ENCODE measurements at places on chromosomes 12 and 14.

DNA sequence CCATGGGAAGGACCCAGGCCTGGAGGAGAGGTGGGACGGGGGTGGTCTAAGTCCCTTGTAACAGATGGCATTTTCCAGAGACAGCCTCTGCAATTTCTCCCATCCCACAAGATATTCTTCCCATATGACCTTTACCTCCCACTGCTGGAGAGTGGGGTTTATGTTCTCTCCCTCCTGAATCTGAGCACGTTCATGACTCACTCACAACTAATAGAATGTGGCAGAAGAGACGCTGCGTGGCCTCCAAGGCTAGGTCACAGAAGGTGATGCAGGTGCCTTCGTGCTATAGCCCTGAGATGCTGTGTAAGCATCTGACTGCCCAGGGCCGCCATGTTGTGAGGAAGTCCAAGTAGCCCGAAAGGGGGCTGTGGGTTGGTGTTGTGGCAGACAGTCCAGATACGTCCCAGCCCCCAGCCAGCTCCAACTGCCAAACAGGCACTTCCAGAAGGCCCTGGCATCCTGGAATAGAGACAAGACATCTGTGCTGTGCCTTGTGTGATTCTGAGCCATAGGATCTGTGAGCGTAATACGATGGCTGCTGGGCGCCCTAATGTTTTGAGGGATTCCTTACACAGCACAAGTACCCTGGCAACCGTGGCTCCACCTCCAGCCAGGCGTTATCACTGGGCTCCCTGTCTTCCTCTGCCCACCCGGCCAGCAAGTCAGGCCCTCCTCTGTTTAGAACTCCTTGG lies 56.1 kb upstream of the NCOR2 start:
- no peak for DNase-seq

- DNase-seq: no peak
Observed at GRCh38 chr14:105019861-105020814, 745 bp downstream of the CDCA4 start.

DNA sequence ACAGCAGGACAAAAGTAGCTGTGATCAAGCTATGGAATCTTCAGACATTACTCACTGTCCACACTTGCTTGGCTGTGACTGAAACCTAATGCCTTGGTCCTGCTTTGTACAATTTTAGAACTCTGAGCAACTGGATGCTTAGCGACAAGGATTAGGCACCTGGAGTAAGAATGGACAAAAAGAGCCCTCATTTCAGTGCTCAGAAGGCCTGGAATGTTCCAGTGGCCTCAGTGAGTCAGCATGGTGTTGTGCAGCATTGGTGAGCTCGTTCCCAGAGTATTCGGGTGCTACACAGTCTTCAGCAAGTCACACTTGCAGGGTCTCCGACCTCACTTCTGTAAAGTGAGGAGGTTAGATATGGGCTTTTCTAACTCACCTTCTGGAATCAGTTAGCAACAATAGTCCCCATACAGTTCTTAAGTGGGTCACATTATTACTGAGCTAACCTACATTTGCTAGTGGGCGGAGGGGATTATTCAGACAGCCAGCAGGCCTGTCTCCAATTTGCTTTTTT lies 108.0 kb upstream of the MDM1 start:
- no peak for DNase-seq

DNA sequence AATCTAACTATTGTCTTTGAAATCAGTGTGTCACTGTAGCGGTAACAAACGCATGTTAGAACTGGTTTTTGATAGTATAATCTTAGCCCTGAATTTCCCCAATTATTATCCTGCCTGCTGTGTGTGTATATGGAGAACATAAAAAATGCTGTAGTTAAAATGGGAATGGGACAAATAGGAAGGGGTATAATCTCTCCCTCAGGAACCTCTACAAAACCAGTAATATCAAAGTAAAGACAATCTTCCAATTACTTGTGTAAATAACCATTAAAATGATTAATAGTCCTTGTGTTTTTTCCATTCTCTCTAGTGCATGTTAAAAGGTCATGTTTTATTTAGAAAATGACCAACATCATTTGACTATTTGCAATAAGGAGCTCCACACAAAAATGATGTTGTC lies 200.1 kb upstream of the TMTC1 start:
- no peak for DNase-seq

DNA sequence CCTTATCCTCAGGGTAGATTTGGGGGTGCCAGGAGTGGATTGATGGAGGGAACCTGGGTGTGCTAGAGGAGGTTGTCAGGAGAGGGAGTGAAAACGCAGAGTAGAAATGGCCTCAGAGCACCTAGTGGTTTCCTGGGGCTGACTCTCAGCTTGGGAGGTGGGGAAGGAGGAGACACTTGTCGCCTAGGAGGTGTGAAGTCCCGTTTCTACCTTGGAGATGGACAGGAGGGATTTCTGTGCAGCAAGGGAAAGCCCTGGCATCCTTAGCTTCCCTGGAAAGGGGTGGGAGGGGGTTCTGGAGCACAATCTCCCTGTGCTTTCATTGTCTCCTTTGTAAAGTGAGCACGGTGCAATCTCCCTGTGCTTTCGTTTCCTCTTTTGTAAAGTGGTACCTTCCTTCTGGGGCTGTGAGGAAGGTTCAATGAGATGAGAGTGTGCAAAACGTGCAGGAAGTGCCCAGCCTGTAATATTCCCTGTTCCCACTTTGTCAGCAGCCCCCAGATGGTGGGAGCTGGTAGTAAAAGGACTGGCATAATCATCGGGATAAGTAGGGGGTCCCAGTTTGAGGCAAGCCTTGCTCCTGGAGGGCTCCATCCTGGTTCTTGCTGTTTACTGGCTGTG lies 1.6 kb downstream of the OAS3 start:
- no peak for DNase-seq

DNA sequence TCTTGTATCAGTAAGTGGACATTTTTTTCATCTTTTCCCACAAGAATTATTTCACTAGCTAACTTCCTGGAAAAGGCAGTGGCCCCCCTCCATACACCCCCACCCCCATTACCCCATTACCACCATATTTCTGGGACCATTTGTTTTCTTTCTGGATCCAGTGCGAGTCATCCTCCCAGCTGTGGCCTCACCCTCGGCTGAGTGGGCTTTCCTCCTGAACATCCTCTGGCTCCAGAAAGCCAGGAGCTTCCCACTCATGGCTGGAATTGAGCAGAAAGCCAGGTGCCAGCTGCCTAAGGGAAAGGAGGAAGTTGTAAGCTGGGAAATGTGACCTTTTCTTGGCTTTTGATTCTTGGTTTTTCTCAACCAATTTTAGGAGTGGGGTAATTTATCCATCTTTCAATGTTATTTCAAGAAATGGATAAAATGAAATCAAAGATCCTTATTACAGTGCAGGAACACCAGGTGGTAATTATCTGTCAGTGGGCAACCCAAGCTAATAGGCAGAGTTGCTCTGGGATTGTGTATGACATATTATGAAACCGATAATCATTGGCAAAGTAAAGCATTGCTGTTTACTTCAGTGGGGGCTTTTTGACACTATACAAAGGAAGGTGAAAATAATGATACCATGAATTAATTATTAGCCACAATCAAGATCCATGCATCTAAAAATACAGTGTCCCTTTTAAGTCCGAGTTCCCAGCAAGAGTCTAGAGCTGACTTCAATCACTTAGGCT lies 124.6 kb downstream of the KICS2 start:
- no peak for DNase-seq

- no peak for DNase-seq
Observed at GRCh38 chr12:96403870-96404269, 3.6 kb upstream of the CDK17 start.

DNA sequence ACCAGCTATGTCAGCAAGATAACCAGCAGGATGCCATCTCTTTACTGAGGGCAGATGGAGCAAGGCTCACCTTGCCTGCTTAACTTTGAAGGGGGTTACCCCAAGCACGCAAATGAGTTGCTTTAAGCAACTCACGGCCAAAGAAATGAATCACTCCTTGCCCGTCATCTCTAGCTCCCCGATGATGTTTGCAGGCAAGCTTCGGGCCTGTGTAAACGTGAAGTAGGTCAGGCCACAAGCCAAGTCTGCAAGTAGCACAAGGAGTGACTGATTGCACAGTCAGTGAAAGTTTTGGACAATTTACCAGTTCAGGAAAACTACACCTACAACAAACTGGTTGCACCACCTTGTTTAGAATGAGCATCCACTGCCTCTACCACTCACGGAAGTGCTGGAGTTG lies 699.7 kb upstream of the TBX3 start:
- no peak for DNase-seq

GRCh38 chr12:92224685-92225331 lies 79.2 kb upstream of the BTG1 start:
- DNase-seq: no peak

DNA sequence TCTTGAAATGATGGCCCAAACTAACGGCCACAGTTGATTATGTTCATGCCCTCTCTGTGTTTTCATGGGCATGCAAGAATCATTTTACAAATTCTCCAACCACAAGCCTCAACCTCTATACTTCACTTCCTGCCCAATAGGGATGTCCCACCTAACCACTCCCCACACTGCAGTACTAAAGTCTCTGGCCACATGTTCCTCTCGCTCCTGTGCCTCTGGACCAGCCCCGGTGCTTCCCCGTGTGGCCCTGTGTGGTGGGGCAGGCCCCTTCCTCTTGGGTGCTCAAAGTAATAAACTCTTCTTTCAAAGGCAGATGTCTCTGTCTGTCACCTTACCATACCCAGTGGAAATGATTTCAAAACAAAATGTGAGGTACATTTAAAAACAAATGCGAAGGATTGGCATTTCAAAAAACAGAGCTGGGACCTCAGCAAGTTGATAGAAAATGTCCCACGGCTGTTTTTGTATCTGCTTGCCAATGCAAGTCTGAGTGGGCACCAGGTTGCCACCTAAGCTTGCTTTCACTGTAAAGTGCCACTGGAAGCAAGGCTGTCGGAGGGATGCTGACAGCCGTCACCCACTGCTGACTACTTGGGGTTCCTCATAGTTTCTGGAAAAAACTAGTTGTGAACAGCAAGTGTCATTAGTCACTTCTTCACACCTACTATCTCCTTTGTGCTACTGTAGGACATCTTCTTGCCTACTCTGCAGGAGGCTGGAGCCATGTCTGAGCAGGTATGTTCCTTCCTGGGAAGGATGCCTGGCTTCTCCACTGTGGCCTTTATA lies 8.2 kb upstream of the SERPINA11 start:
- no peak for DNase-seq

GRCh38 chr14:28102001-28102400 lies 664.6 kb upstream of the FOXG1 start:
- DNase-seq: peak; percentile 42

- DNase-seq: no peak
Observed at GRCh38 chr14:87325741-87326140, 667.2 kb downstream of the GALC start.

GRCh38 chr14:55600784-55601561 lies 21.0 kb downstream of the KTN1 start:
- DNase-seq: no peak

GRCh38 chr14:53613404-53614253 lies 343.0 kb downstream of the BMP4 start:
- no peak for DNase-seq

DNA sequence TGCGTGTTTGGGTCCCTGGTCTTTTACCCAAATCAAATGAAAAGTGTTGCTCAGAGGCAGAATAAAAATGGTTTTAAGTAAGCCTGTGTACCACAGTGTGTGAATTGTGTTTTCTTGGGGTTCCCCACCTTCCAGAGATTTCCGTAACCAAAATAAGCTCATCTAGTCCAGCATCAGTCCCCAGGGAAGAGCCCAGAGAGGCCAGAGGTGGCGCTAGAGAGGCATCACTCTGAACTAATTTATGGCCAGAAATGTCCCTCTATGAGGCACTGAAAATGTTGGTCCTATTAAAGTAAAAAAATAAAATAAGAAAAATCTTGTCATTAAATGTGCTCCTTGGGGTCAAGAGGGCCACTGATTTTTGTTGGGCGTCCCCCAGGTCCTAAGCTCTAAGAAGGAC lies 24.9 kb upstream of the PRKAB1 start:
- no peak for DNase-seq

GRCh38 chr14:39265806-39266524 lies 32.2 kb downstream of the MIA2 start:
- DNase-seq: peak; percentile 46

GRCh38 chr12:108826101-108826806 lies 31.1 kb downstream of the SSH1 start:
- DNase-seq: no peak

GRCh38 chr12:61862986-61863385 lies 397.2 kb upstream of the USP15 start:
- DNase-seq: no peak

DNA sequence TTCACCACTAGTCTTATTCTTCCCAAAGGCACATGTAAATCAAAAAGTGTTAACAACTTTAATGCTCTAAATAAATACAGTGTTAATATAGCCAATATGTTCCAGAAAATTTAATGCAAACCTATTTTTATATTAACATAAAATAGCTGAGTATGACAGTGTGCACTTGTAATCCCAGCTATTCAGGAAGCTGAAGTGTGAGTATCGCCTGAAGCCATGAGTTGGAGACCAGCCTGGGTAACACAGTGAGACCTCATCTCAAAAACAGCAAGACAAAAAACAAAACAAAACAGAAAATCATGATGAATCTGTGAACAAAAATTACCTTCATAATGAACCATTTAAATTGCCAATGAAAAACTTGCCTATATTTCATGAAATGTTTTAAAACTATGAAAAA lies 798.9 kb downstream of the SLC6A15 start:
- DNase-seq: no peak

- DNase-seq: no peak
Observed at GRCh38 chr12:79929065-79929464, 5.8 kb downstream of the PPP1R12A start.

DNA sequence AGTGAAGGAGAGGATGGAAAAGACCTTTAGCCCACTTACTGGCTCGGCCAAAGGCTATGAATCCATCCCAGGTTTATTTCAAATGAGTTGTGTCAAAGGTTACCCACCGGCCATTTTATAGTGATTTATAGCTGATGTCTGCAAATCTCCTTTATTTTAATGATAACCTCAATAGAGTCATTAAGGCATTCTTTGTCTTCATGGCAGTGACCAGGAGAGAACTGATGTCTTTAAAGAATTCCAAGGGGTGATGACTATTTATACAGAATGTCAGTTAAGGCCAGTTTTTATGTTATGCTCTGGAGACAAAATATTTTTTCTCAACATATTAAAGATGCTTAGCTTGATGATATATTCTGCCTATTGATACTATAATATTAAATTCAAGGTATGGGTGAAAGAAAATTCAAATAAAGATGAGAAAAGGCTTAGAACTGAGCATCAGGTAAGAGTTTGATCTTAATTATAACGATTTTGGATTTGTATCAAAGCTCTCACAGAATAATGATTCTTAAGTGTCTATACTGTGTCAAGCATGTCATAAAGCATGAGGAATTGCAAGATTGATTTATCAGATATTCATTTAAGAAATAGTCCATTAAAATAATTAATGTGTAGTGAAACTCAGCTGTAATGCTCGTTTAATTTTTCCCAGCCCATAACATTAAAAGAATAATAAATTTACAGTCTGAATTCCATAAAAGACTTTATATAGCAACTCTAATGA lies 361.5 kb downstream of the SOX5 start:
- no peak for DNase-seq
